ENCODE measurements at places on chromosomes 7 and 10.
A peak's percentile ranks its signal among the peaks of the same experiment; 100 is the strongest.

DNA sequence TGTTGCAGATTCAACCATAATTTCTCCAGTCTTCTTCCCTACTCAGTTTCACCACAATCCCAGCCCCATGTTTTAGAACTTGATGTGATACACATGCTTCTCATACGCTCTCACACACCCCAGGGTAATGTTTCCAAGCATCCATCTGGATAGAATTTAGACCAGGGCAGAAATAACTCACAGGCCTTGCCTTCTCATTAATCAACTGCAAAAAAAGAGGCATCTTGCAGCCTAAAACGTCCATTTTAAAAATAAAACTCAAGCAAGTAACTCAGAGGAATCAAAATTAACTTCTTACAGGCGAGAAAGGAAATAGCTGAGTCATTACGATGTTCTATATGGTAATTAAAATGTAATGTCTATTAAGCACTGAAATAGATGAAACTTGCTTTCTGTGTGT is 127.2 kb upstream of the RSU1 start:
- DNase-seq: no peak

DNA sequence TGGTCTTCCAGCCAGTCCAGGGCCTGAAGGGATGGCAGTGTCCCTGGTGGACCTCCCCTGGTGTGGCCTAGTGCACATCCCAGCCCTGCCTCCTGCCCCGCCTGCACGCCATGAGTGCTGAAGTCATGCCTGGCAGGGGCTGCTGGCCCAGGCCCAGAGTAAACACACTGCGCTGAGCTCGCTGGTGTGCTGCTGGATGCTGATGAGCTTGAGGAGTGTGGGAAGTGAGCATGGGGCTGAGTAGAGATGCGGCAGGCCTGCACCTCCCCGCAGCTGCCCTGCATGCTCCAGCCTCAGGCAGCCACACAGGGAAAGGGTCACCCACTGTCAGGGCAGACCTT is 43.2 kb downstream of the HTRA1 start:
- DNase-seq: peak; percentile 52

- DNase-seq: no peak
These were observed 113.4 kb downstream of the POU6F2 start for GRCh38 chr7:39091145-39091544.

DNA sequence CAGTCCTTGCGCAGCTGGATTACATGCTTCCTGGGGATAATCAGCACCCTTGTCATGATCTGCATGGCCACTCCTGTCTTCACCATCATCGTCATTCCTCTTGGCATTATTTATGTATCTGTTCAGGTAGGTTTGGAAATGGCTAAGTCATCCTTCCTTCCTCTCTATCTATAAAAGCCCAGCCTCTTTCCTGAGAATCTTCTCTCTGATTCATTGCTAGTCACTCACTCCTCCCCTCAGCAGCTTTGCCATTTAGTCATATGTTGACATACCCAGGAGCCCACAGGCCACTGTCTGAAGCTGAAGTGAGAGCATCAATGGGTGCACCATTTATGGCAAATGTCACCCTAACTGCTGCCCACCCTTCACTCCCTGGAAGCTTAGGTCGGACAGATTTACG is 52.0 kb downstream of the ABCC2 start:
- DNase-seq: peak; percentile 58

- DNase-seq: no peak
These were observed 590.8 kb downstream of the AUTS2 start for GRCh38 chr7:70188901-70189650.

GRCh38 chr7:55387062-55387965 is 22.2 kb downstream of the LANCL2 start:
- no peak for DNase-seq

DNA sequence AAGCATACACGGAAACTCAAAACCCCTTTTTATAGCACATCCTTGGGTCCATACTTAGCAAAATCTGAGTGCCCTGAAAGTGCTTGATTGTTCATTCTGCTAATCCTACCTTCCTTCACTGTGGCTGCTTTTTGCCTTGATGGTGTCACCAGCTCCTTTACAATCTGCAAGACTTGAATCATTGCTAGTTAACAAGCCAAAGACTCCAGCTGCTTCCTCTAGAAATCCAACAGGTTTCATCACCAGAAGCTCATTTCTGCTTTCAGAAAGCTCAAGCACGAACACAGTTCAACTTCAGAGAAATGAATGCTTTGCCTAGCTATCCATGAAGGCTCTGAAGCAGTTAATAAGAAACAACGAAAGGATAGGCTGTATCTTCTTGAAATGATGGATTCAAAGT is 38.0 kb downstream of the USP6NL start:
- DNase-seq: no peak

GRCh38 chr7:69743436-69743835 is 145.2 kb downstream of the AUTS2 start:
- no peak for DNase-seq

GRCh38 chr7:99099499-99100077 is 44.3 kb downstream of the SMURF1 start:
- no peak for DNase-seq

GRCh38 chr7:16515785-16516685 is 10.6 kb upstream of the LRRC72 start:
- DNase-seq: no peak

- no peak for DNase-seq
These were observed 104.6 kb upstream of the KCNMA1 start for GRCh38 chr10:77742172-77742571.

GRCh38 chr10:111335826-111336225 is 259.0 kb downstream of the ADRA2A start:
- DNase-seq: no peak

DNA sequence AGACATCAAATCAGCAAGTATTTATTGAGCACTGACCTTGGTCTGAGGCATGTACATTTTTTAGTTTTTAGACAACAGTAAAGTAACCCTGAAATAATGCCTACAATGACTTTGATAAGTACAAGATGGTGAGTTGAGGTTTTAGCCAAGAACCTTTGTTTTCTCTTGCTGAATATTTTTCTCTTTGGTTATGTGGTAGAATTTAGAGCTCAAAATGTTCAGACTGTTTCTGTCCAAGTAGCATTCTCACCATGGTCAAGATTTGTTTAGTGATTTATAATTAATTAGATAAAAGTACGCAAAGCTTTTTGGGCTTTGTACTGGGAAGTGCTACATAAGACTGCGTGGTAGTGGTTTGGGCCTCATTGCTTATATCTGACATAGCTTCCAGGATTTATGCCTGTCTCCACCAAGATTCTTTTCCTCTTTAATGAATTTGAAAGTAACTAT is 102.4 kb downstream of the KAT6B start:
- DNase-seq: no peak

- DNase-seq: no peak
These were observed 38.8 kb downstream of the CCDC6 start for GRCh38 chr10:59867590-59867989.

DNA sequence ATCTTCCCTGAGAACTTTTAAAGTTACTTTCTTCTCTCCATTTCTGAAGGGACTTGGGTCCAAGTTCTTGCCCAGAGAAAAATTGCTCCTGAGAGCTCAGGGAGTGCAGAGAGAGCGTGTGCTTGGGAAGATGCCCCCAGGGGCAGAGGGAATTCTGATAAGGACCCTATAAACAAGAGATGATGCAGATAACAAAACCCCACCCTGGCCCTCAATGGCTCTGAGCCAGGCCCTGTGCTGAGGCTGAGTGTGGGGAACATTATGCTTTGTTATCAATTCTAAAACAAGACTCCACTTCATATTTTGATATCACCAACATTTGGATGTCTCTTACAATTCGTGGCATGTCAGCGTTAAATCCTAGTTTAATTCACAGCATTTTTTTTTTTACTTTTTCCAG is 34.4 kb upstream of the HABP2 start:
- no peak for DNase-seq

GRCh38 chr7:40810274-40810673 is 675.5 kb downstream of the SUGCT start:
- DNase-seq: no peak

- DNase-seq: no peak
These were observed 66.5 kb downstream of the VPS50 start for GRCh38 chr7:93298671-93299070.

DNA sequence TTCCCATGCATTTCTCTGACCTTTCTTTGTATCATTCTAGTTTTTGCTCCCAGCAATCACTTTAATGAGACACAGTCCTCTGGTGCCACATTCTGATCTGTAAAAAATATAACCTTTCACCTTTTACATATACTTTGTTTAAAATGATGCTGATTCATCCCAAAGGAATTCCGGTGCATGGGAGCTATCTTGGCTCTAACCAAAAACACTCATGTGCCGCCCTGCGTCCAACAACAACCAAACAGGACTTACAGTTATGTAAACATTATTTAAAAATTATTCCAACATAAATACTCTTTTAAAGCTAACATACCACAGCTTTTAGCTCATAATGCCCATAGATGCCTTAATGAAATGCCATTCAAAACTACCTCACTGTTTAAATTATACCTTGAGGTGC is 7.7 kb upstream of the OPALIN start:
- peak; percentile 12 for DNase-seq

DNA sequence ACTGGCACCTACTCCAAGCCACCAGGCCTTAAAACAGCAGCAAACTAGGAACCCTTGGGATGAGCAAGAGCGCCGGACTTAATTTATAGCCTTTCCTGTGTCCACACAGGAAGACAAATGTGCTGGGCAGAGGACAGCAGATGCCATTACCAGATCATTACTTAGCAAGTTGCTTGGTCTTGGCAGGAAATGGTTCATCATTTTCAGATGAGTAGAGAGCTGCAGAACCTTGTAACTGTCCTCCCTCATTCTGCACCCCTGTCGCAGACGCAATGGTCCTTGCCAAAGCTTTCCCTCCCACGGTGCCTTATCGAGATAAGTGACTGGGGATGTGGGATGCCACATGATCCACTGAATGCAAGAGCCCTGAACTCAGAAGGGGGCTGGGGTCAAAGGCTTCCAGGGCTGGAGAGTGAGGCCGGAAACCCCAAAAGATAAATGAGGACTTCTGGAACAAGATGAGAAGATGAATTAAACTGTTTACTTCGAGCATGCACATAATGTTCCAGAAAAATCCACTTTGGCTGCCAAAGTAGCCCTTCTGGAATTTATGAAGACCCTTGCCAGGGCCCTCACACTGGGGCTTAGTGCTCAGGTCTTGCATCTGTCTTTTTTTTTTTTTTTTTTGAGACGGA is 145.6 kb upstream of the ZNF32 start:
- DNase-seq: no peak

DNA sequence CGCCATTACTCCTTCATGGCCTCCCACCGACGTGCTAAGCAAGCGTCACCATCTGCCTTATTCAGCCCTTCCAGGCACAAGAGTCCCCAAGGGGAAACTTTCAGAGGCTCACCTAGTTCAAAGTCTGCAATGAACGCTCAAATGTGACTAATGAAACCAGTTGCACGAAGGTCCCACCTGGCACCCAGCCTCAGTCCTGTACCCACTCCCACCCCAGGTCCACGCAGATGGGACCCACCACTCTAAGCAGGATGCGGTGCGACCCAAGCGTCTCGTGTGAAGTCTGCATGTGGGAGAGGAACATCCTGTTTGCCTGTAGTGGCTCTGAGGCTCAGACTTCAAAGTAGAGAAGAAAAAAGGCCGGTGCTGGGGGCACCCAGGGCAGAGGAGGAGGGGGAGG is 40.3 kb downstream of the RGS10 start:
- DNase-seq: no peak

- no peak for DNase-seq
These were observed 17.6 kb downstream of the ZDHHC16 start for GRCh38 chr10:97463363-97464132.

- no peak for DNase-seq
These were observed 168.9 kb downstream of the SLIT1 start for GRCh38 chr10:97016728-97017473.

- peak; percentile 91 for DNase-seq
These were observed 123.8 kb downstream of the KCNMA1 start for GRCh38 chr10:77513781-77514331.

DNA sequence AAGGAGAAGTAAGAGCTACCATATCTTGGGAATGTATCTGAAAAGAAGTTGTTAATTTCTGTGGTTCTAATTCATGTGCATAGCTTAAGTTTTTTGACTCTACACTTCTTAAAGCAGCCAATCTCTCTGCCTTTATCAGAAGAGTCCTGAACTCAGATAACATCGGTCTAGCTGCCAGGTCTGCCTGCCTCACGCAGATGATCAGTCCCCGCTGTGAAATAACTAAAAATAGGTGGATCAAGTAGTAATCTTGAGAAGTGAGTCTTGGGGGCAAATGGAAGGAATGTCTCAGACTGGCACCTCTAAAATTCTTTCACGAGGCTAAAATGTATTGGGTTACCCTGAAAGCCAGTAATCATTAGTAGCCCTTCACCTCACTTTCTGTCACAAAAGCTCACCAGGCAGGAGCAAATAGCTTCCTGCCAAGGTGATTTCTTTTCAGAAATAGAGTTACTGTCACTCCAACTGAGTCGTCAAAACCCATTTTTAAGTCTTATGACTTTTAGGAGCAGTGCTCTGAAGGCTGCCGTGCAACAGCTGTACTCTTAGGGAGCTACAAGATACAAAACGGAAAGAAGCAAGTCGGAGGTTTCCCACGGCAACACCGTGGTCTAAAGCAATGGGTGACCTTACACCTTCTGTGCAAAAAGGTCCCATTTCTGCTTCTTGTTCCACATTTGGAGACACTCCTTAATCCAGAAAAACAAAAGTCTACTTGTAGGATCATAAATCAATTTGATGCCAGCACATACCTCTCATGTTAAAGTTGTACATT is 85.2 kb downstream of the ABCB5 start:
- DNase-seq: no peak
